ENCODE measurements at places on chromosomes 11 and 22.

DNA sequence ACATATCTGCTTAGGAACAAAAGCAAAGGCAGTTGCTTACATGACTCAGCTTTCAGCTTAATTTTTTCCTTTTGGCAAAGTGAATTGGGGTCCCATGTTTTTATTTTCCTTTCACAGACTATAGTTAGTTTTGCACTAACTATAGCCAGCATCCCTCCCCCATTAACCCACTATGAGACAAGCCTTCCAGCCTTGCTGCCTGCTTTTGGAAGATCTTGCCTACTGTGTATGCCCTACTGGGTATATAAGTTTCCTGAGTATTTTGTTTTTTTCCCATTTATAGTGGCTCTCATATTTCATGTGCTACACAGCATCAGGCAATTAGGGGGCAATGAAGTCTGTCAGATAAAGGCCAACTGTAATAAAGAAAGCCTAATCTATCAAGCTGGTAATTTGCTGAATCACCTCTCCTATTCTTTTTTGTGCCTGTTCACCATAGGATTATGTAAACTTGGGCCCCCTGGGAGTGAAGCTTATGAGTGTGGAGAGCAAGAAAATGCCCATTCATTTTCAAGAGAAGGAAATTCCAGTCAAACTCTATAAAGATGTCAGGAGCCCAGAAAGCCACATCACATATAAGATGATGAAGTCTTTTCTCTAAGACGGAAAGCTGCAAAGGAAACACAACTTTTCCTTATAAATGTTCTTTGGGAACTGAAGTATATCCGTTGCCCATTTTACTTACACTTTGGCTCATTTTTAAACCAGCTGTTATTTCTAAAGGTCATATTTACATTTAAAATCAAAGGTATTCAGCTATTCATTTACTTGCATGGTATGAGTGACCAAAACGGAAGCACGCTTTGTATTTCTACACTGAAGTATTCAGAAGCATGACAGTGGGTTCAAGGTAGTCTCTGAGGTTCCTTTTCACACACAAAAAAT is 64.0 kb downstream of the CCDC83 start:
- DNase-seq, result no peak

GRCh38 chr11:67437082-67437808 is at the start of gene PTPRCAP:
TSS of gene PTPRCAP (minus strand) at chr11:67437682. CDS start at chr11:67437619, 63 bp downstream.
- no peak for DNase-seq

GRCh38 chr22:44632541-44633396 is 69.2 kb upstream of the PRR5 start:
- DNase-seq, result no peak

DNA sequence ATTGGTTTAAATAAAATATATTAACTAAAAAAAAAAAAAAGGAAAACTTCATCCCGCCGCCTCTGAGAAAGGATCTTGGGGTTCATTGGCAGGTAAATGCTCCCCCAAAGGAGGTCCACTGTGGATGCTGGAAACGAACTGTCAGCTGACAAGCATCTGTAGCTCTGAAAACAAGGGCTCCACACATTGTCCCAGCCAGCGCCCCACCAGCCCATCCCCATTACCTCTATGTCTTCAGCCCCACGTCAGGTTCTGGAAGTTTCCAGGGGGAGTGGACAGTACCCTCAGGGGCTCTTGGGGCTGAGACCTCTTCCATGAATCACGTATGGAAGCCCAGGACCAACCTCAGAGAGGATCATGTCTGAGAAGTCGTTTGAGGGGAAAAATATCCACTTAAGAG is 66.4 kb upstream of the WNT7B start:
- DNase-seq, result no peak

DNA sequence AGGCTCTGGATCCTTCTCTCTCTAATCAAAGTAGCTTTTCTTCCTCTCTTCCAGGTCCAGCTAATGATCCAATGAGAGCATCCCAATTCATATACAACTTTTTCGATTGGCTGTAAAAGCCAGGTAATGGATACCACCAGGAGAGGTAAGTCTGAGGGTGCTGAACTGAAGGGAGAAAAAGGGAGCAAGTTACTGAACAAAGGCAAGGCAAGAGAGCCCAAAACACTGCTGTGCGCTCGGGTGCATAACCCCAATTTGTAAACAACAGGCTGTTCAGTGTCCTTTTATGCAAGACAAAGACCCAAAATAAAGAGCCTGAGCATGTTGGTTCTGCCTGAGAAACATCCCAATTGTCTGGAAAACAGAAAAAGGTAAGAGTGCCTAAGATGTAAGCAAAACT is 260.1 kb downstream of the DCDC1 start:
- DNase-seq, result no peak

- DNase-seq, result no peak
Observed at GRCh38 chr22:47151490-47151889, 389.0 kb downstream of the TBC1D22A start.

DNA sequence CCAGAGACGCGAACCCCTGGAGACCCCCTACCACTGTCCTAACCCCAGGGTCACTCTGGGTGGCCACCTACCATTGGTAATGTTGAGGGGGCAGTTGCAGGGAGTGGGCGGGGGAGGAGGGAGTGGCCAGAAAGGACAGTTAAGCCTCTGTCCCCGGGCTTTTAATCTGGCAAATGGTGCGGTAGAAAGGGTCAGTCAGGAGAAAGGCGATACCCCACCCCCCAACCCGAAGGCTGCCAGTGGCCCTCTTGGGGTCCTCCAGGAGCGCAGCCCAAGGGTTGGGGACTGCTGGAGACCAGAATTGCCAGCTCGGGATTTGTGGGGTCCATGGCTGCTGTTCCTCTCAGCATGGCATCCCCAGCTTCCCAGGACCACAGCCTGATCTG is 742 bp downstream of the P2RY2 start:
- no peak for DNase-seq

GRCh38 chr11:92227959-92228935 is 3.6 kb downstream of the FAT3 start:
- no peak for DNase-seq

DNA sequence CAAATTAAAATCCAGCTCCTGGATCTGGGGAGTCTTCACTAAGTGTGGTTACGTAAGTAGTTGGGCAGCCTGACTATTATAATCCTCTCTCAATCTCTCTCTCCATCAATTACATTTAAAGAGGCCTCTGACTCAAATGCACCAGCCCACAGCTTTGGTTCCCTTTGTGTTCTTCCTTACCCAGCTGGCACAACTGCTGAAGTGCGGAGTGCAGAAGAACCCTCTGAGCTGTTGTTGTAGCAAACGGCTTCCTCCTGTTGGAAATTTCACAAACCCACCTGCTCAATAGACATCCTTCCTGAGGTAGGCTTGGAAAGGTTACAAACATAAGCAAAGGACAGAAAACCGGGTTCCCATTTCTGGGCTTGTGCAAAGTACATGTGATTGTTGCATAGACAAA is 17.0 kb upstream of the SORL1 start:
- DNase-seq, result no peak

GRCh38 chr22:24436553-24436952 is 9.2 kb downstream of the ADORA2A start:
- no peak for DNase-seq

DNA sequence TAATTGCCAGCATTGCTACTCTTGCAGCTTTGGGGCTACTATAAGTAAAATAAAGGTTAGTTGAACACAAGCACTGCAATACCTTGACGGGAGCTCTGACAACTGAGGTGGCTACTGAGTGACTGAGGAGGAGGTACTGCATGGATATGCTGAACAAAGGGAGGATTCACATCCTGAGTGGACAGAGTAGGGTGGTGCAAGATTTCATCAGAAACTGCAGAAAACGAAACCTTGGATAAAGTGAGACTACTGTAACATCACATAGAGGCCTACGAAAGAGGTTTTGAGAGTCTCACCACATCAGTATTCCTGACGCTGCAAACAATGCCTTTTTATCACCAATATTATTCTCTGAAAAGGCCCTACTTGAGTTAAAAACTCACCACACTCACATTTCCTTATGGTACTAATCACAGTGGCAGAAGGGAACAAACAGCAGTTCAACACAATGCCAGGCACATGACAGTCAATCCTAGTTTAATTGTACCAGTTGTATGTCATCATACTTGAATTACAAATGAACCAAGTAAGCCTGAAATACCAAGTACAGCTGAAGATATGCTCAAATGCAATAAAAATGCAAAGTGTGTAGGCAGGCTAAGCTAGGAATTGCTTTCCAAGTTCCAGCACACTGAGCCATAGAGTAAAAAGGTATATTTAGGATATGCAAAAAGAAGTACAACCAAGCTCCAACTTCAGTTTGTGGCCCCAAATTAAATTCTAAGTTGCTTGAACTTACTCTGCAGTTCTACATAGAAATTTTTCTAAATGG is 4.0 kb upstream of the GPR83 start:
- no peak for DNase-seq

DNA sequence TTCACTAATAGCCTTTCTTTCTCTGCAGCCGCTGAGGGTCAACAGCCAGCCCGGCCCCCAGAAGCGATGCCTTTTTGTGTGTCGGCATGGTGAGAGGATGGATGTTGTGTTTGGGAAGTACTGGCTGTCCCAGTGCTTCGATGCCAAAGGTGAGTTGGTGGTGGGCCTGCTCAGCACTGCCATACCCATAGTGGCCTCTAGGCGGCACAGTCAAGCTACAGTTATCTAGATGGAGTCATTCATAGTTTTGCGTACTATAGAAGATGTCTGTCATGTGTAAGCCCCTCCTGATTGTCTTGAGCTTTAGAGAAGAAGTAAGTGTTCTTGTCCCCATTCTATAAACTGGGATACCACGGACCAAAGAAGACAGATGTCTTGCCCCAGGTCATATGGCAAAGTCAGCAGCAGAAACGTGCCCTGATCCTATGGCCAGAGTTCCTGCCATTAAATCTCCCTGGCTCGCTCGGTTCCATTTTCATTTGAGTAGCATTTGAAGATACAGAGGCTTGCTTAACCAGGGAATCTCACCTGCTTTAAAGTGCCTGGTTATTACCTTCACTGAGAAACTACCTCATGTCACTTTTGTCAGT is 42.1 kb upstream of the CRTAM start:
- no peak for DNase-seq

- no peak for DNase-seq
Observed at GRCh38 chr11:16114431-16114830, 241.9 kb downstream of the SOX6 start.
